Stimulated activated CD4-positive, alpha-beta T cell treated with anti-CD3 and anti-CD28 coated beads, Interleukin-4, amount 100 ng/mL, for 1 hour (primary cell): ENCODE measurements at places on chromosomes 5 and 9.

GRCh38 chr9:113807173-113808061, 68.7 kb upstream of the ZNF618 start:
- peak; percentile 14 for DNase-seq

- no peak for DNase-seq
These were observed 1.4 kb upstream of the SPAAR start for GRCh38 chr9:35907711-35908503.

DNA sequence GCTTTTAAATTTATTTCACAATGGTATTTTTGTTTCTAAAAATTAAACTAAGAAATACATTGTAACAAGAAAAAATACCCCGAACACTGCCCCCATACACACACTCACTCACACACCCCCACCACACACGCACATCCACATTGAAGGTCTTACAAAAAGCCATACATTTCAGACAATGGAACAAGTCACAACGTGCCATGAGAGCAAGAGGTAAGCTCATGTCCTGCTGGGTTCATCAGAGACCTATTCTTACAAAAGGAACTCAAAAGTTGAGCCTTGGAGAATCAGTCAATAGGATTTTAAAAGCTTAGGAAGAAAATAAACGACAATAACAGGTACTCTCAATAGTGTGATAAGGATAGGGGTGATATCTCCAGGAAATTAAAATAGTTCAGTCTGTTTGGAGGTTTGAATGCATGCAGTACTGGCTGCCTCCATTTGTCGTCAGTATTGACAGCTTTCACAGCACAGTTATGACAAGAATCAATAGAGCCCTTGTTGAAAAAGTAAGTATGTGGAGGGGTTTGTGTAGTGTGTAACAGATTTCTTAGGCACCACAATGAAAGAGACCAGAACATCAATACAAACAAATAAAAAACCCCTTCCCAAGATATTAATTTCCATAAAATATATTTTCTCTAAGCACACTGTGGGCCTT, 1826.2 kb upstream of the CDH6 start:
- DNase-seq: no peak

- no peak for DNase-seq
These were observed 4.5 kb upstream of the OTP start for GRCh38 chr5:77642738-77643653.

DNA sequence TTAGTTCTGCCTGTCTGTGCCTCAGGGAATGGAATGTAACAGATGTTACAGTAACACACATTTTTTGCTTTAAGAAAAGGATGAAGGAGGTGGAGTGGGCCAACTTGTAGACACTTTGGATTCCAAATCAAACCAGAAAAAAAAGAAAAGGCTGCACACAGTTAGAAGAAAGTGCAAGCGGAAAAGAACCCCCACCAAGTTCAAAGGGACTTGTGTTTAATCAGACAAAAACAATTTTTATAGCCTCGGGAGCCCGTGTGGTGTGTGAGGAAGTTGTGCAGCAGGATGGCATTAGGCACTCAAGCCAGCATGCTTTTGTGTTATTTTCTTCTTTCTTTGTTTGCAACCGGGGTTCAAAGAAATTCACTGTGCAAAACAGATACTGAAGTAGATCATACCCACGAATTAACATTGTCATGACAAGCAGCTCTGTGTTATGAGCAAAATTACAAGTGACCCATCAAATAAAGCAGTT, 189.5 kb downstream of the SEMA5A start:
- no peak for DNase-seq

GRCh38 chr5:96254980-96255691, 177.9 kb downstream of the PCSK1 start:
- DNase-seq: no peak

GRCh38 chr9:109497226-109498153, 617 bp downstream of the PTPN3 start:
- no peak for DNase-seq

- DNase-seq: no peak
These were observed 178.0 kb upstream of the PPP1R26 start for GRCh38 chr9:135301271-135302263.

DNA sequence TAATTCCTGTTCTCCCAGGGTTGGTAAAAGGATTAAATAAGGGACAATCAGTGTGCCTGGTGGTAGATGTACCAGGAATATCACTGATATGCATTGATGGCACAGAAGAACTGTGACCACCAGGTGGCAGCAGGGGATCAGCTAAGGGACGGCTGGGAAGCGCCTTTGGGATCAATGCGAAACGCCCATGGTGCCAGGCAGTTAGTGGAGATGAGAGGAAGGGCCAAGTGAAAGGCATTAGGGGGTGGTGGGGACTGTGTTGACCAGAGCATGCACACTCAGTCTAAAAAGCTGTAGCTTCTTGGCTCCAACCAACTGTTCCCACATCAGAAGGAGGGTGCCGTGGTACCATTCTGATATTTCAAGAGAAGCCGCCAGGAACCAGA, 55.6 kb downstream of the ARHGEF37 start:
- no peak for DNase-seq

DNA sequence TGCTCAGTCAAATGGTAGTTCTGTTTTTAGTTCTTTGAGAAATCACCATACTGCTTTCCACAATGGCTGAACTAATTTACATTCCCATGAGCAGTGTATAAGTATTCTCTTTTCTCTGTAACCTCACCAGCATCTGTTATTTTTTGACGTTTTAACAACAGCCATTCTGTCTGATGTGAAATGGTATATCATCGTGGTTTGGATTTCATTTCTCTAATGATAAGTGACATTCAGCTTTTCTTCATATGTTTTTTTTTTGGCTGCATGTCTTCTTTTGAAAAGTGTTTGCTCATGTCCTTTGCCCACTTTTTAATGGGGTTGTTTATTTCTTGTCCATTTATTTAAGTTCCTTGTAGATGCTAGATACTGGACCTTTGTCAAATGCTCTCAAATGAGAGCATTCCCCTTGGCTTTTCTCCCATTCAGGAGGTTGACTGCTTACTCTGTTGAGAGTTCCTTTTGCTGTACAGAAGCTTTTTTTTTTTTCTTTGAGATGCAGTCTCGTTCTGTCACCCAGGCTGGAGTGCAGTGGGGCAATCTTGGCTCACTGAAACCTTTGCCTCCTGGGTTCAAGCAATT, 58.7 kb upstream of the RGMB start:
- no peak for DNase-seq

DNA sequence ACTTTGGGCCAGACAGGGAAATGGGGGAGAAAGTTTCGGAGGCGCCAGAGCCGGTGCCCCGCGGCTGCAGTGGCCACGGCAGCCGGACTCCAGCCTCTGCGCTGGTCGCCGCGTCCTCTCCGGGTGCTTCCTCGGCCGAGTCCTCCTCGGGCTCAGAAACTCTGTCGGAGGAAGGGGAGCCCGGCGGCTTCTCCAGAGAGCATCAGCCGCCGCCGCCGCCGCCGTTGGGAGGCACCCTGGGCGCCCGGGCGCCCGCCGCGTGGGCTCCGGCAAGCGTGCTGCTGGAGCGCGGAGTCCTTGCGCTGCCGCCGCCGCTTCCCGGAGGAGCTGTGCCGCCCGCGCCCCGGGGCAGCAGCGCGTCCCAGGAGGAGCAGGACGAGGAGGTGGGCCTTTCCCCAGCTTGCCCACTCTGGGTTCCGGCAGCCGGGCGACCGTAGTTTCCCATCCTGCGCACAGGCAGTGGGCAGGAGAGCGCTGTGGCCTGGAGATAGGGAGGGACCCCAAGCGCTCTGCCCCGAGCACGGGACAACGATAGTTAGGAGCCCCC, 516 bp downstream of the MAST4 start:
- no peak for DNase-seq

DNA sequence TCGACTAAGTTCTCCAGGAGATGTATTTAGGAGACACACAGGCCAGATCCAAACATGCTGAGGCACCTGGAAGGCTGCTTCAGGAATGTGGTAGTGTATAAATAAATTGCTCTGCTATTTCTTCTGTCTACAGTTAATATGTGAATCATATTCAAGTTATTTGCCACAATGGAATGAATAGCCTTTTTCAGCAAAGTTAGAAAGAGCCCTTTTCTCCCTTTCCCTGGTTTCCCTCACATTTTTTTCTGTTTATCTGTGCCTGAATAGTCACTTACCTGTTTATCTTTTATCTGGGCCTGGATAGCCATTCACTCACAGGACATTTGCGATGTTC, 44.1 kb upstream of the CLINT1 start:
- no peak for DNase-seq

- DNase-seq: no peak
These were observed 2.1 kb downstream of the NIPSNAP3B start for GRCh38 chr9:104766025-104766424.

DNA sequence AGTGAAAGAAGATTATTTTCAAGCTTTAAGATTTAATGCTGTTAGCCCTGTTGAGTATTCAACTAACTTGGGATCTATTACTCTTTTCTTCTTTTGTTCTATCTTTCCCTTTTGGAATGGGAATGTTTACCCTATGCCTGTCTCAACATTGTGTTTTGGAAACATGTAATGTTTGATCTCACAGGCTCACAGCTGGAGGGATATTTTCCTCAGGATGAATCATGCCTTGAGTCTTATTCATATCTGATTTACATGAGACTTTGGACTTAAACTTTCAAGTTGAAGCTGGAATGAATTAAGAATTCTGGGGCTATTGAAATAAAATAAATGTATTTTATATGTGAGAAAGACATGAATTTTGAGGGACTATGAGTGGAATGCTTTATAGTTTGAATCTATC, 607.8 kb upstream of the PTGER4 start:
- DNase-seq: no peak

GRCh38 chr5:78544561-78545201, 103.9 kb downstream of the LHFPL2 start:
- no peak for DNase-seq

GRCh38 chr9:31140316-31140715, 1244.1 kb upstream of the ACO1 start:
- no peak for DNase-seq

DNA sequence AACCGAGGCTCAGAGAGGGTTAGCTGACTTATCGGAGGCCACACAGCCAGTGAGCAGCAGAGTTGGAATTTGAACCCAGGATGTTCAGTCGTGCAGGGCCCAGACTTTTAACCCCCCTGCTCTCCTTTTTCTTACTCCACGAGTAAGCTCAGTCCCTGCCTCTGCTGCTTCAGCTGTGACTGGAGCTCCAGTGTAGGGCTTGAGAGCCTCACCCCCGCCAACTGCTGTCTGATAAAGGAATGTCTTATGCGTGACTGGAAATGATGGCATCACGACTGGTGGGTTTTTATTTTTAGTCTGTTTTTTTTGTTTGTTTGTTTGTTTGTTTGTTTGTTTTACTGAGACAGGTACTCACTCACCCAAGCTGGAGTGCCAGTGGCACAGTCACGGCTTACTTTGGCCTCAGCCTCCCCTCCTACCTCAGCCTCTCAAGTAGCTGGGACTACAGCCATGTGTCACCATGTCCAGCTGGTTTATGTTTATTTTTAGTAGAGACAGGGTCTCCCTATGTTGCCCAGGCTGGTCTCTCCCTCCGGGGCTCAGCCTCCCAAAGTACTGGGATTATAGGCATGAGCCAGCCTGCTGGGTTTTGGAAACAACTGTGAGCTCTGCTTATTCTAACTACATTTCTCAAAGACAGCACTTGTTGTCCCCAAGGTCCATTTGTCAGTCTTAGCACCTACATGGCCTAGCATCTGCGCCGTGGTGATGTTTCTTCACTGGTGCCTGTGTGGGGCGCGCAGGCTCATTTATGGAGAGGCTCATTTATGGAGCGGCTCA, 52.5 kb upstream of the NCS1 start:
- DNase-seq: no peak

- DNase-seq: no peak
These were observed 81.3 kb upstream of the PRR16 start for GRCh38 chr5:120382833-120383232.

DNA sequence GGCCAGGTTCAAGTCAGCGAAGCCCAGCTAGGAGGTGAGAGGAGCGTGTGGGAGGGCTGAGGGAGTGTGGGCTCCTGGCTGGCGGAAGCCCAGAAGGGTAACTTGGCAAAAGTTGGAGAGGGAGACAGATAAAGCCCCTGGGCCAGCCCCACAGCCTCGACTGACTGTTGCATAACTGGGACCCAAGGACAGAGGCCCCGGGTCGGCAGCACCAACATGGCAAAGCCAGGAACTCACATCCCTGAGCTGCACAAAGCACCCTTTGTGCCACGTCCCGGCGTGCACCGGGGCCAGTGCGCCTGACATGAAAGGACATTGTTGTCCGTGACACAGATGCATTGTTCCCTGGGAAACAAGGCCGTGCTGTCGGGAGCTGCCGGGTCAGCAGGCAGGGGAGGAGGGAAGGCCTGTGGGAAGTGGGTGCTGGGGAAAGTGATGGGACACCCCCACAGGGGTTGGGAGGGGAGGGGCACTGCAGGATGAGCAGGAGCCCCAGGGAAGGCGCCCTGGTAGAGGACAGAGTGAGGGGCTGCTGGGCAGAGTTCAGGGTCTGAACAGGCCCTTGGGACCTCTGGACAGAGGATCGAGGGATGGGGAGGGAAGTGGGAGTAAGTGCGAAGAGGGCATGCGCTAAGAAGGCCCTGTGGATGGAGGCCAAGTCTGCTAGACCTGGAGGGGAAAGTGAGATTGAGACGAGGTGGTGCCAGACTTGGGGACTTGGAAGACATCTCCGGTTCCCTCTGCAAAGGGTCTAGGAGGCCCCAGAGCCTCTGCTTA, 13.0 kb upstream of the DPM2 start:
- DNase-seq: no peak

GRCh38 chr9:124105266-124105665, 93.7 kb downstream of the LHX2 start:
- DNase-seq: no peak

GRCh38 chr9:77030045-77030444, 10.6 kb downstream of the FOXB2 start:
- DNase-seq: no peak

DNA sequence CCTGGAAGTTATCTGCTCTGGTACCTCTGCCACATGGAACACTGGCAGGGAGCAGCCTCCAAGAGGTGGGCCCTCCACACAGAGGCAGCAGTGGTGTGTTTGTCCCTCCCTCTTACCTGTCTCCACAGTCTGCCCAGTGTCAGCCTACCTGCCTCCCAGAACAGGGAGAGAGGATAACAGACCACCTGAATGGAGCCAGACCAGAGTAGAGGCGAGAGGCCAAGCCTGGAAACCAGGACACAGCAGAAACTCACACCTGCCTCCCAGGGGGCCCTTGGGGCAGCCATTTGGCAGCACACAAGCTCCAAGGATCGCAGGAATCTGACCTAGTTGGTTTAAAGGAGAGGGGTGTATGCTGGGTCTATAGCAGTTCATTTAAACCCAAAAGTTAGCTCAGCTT, 100.2 kb upstream of the ZNF366 start:
- DNase-seq: no peak

GRCh38 chr5:66494437-66494836, 101.8 kb upstream of the MAST4 start:
- no peak for DNase-seq

- DNase-seq: no peak
These were observed 351.3 kb downstream of the ADGRV1 start for GRCh38 chr5:90909940-90910339.

- DNase-seq: no peak
These were observed 5.8 kb upstream of the BICD2 start for GRCh38 chr9:92770360-92770995.
